ENCODE measurements at places on chromosomes 2 and 18.

- no peak for DNase-seq
Observed at GRCh38 chr2:235444101-235444597, 49.7 kb upstream of the AGAP1 start.

- DNase-seq = no peak
Observed at GRCh38 chr2:13335862-13336535, 619.3 kb downstream of the TRIB2 start.

GRCh38 chr2:43218702-43219382 is 7.6 kb downstream of the ZFP36L2 start:
- no peak for DNase-seq

DNA sequence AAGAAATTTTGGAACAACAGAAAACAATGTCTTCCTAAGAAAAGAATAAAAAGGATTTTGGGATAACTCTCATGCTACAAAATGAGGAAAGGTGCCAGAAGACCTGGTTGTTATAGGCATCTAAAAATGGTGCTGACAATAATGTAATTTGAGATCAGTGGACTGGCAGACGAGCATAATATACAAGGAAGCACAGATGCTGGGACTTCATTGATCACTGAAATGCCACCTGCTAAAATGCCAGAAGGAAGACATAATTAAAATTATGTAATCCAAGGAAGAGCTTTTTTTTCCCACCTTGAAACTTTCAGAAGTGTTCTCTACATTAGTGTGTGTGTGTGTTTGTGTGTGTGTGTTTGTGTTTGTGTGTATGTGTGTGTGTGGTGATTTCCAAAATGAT is 535.9 kb downstream of the XIRP2 start:
- DNase-seq = no peak

GRCh38 chr2:142682528-142682927 is 194.9 kb upstream of the KYNU start:
- DNase-seq = no peak

GRCh38 chr18:10320791-10321190 is 133.6 kb upstream of the APCDD1 start:
- DNase-seq = no peak

GRCh38 chr18:9835113-9835755 is 50.5 kb upstream of the TXNDC2 start:
- no peak for DNase-seq

GRCh38 chr18:23243178-23243577 is 107.9 kb downstream of the CABLES1 start:
- DNase-seq = no peak

- DNase-seq = peak; percentile 25
Observed at GRCh38 chr2:33216508-33217182, 259.8 kb upstream of the RASGRP3 start.

- no peak for DNase-seq
Observed at GRCh38 chr18:778194-778927, 33.7 kb downstream of the YES1 start.

GRCh38 chr2:34261701-34262100 is 662.6 kb upstream of the FAM98A start:
- no peak for DNase-seq

GRCh38 chr2:152011724-152012123 is 87.1 kb downstream of the CACNB4 start:
- DNase-seq = no peak

DNA sequence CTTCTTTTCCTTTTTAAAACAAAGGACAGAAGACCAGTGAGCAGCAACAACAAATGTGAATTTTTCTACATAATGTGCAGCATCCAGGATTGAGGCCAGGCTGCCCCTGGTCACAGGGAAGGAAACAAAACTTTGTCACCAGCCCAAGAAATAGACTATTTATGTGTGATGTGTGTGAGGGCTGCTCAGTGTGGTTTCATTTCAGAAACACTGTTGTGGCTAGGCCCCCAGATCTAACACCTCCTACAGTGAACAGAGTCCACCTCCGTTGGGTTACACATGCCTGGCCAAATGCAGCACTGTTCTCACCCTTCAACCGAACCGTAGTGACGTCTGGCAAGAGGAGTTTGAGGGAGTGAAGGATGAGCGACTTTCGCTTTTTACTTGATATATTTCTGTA is 146.3 kb upstream of the RIOK3 start:
- no peak for DNase-seq

DNA sequence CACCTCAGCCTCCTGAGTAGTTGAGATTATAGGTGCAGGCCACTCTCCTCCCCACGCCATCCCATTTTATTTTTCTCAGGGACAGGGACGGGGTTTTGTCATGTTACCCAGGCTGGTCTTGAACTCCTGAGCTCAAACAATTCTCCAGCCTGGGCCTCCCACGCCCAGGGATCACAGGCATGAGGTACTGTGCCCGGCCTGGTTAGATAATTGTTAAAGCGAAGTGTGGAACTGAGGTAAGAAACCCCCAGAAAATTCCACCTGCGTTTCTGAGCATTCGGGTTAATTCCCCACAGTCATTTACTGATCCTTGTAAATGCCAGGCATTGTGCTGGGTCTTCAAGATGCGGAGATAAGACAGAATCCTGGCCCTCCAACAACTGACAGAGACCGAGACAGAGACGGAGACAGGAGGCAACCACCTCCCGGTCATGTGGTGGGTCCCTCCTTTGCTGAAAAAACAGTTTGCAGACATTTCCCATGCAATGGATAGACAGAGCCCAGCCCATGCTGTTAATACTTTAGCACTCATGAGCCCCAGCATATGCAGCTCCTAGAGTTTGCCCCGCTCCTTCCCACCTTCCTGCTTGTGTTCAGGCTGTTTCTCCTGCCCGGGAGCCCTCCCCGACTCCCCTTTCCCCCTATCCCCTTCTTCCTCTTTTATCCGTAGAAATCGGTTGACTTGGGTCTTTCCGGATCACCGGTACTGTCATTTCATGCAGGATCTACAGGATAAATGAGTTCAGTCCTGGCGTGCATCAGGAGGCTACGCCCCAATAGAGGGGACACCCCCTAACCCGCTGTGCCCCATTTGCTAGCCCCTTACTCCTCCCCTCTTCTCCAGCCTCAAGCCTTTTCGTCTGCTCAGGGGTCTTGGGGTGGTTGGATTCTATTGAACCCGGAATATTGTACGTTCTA is 1.6 kb upstream of the RHOB start:
- DNase-seq = no peak

GRCh38 chr2:39528701-39529100 is 91.6 kb upstream of the MAP4K3 start:
- DNase-seq = no peak

GRCh38 chr2:229800997-229801754 is 86.8 kb upstream of the DNER start:
- peak; percentile 79 for DNase-seq

GRCh38 chr2:157440404-157441071 is 3.4 kb downstream of the CYTIP start:
- DNase-seq = no peak

- DNase-seq = no peak
Observed at GRCh38 chr18:9829397-9829712, 56.4 kb upstream of the TXNDC2 start.

DNA sequence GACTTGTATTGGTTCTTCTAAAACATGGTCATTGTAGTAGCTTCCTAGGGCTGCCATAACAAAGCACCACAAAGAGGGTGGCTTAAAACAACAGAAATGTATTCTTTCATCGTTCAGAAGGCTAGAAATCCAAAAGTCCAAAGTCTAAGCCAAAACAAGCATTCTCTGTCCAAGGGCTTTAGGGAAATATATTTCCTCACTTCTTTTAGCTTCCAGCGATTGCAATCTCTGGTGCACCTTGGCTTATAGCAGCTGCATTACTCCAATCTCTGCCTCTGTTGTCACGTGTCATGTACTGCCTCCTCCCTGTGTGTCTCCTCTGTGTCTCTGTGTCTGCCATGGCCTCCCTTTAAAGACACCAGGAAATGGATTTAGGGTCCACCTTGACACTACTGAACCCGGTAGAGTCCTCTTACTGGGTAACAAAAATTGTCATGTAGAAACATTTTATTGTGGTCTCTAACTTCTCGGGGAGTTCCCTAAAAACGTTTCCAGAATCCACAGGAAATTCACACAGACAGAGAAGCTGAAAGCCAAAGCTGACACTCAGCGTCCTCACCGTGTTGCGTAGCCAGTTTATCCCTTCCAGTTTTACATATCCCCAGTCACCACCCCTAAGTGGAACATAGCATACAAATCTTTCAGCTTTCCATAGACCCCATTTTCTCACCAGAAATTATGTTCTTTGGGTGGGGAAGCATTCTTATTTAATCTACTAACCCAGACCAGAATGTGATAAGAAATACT is 20.7 kb upstream of the TTN start:
- DNase-seq = no peak

DNA sequence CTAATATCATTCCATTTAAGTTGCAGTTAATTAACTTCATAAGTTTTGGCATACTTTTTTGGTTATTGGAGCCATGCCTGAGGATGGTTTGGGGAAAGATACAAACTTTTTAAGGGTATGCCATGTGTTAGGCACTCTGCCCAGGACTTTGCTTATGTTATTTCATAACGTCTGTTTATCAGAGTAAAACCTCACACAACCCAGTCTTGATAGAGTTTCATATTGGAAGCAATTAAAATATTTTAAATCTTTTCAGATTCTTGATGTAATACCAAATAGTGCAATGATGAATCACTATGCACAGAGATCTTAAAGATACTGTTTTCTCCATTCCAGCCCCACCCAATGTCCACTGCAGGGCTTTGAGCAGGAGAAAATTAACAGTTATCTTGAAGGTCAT is 529.1 kb upstream of the HNMT start:
- peak; percentile 72 for DNase-seq

- DNase-seq = no peak
Observed at GRCh38 chr2:148619560-148620195, 24.9 kb upstream of the EPC2 start.

DNA sequence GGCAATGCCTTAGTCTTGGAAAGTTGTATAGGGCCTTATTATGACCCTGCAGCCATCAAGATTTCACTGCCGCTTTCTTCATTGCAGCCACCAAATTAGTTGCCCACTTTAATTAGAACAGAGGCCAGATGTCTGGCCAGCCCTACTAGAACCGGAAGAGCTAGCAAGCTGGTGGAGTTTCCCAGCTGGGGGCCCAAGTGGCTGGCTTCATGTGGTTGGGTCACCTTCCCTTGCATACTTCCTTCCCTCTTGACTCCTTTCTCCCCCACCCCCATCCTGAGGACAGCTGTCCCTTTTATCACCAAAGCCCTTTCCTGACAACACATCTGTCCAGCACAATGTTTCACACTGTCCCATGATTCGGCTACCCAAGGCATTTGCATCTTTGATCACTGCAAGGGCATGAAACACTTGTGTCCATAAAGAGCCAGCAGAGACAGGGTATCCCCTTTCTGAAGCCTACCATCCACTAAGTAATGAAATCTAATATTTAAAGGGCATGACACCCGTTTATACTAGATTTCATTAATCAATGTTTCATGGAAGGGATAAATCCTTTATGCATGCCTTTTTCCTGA is 187.2 kb downstream of the BCL11A start:
- no peak for DNase-seq

DNA sequence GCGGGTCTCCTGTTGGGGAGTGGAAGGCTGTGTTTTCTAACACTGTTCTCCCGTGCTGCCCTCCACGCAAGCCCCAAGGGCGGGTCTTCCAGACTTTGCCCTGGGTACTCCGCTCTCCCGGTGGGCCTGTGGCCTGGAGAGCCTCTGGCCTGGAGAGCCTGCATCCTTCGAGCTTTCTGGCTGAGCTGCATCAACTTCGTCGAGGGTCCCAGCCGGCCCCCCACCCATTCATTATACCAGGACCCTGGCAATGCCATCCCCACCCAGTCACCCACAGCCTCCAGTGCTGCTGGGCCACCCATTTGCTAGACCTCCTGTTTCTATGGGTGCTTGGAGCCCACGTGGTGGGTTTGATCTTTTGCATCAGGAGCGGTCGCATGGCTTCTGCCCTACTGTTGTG is 102.2 kb downstream of the PTGR3 start:
- DNase-seq = no peak

- no peak for DNase-seq
Observed at GRCh38 chr2:80105015-80105640, 199.4 kb downstream of the LRRTM1 start.

GRCh38 chr2:85930129-85931124 is 41.6 kb upstream of the ST3GAL5 start:
- DNase-seq = no peak

DNA sequence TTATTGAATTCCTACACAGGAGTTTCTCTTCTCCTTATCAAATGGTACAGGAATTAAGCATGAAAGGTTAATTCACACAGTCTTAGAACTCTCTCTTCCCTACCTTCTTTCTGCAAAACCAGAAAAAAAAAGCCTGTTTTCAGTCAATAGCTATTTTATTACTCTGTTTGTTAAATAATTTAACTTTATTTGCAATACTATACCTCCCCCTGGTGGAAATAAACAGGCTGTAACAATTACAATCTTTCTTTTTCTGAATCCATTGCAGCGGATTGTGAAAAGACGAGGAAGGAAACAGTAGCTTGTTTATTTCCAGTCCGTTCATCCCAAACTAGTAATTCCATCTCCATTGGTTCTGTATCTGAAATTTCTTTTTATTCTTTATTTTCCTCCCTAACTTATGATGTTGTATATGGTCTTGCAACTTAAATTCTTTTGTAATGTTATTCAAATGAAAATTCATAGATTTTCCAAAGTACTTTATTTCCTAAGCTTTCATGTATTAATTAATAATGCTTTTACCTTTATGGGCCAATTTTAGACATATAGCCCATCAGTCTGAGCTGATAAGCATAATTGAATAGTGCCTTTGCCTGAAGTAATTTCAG is 165.2 kb downstream of the SH3BP4 start:
- DNase-seq = peak; percentile 33

GRCh38 chr18:55486936-55487335 is 101.1 kb downstream of the TCF4 start:
- DNase-seq = no peak

- DNase-seq = no peak
Observed at GRCh38 chr18:75207310-75208154, 1.4 kb downstream of the PTGR3 start.
